NCI-H1092 (cell line): ENCODE measurements at places on chromosomes 5 and 9.
A peak's percentile ranks its signal among the peaks of the same experiment; 100 is the strongest.

DNA sequence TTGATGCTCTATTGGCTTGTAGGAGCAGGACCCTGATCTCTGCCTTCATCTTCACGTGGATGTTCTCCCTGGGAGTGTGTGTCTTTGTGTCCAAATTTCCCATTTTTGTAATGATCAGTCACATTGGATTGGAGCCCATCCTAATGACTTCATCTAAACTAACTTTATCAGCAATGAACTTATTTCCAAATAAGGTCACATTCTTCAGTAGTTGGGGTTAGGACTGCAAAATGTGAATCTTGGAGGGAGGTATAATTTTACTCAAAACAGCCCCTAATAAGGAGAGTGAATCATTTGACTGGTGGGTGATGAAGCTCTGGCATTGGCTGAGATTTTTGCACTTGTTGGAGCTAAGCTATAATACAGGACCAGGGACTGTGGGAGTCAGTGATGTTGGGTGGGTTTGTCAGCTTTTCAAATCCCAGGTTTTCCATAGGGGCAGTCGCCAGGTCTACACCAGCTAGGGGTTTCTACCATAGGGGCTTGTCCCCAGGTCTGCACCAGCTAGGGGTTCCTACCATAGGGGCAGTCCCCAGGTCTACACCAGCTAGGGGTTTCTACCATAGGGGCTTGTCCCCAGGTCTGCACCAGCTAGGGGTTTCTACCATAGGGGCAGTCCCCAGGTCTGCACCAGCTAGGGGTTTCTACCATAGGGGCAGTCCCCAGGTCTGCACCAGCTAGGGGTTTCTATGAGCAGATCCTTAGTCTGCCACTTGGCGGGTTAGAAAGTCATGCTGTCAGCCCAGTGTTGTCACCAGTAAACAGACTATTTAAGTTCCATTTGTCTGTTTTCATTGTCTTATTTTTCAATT, 382.6 kb upstream of the DAP start:
- no peak for DNase-seq

GRCh38 chr5:87116825-87117512, 150.7 kb upstream of the RASA1 start:
- DNase-seq: no peak

DNA sequence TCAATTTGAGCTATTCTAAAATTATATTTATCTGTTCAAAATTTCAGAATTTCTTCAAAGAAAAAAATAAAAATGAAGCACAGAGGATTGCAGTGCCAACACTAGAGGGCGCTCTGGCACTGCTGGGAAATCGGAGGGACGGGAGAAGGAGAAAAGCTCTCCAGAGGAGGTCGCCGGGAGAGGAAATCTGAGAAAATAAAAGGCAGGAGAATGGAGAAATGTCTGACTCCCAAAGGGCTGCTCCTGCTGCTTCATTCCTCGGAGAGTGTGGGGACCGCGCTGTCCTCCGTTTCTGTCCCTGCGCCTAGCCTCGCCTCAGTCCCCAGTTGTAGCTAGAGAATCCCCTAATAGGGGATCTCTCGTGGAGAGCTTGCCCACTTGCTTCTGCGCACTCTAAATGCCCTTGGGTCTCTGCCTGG, 40.0 kb upstream of the ARSB start:
- peak; percentile 19 for DNase-seq

DNA sequence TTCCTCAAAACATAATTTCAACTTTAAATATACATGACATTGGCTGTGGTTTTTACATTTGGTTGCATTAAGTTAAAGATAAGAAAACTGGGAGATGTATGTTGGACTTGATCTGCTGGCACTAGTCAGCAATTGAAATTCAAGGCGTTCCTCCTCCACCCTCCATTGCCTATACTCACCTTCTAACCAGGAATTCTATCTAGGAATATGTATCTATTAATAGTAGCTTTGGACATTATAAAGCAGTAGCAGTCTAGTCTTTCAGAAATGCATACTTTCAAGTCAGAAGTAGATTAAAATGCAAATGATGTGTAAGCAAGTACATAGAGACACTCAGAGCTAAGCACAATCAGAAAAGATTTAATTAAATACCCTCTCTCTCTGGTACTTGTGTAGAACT, 24.9 kb downstream of the FER start:
- DNase-seq: no peak

DNA sequence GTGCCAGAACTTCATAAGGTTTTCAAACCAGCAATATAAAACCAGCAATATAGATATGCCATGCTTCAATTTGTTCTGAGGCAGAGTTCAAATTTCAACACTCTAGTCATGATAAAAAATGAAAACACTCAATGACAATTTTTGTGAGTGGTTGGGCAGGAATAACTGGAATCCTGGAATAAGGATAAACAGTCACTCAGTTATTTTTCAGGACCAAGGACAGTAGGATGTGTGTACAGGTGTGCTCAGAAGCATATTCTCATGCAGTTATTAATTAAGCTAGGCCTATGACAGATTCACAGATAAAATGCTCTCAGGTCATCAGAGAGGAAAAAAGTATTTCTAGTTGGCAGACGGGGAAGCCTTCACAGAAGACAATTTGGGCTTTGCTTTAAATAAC, 117.3 kb upstream of the PPP2R2B start:
- no peak for DNase-seq

- no peak for DNase-seq
Measured at GRCh38 chr5:80784451-80784850, 129.7 kb upstream of the DHFR start.

DNA sequence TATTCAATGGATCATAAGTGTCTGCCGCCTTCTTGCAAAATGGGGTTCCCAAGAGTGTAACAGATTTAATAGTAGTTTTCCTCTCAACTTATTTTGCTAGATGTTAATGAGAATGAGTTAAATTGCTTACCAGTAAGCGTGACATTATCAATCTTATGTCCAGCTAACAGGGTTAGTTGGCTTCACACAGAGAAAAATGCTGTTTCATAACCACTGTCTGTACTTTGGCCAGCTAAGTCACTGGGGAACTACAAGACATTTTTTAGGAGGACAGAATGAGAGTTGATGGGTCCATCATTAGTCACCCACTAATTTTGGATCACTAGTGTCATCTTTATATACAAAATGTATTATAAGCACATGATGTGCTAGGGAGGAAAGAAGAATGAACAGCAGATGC, 1.4 kb downstream of the CDC37L1 start:
- DNase-seq: no peak

DNA sequence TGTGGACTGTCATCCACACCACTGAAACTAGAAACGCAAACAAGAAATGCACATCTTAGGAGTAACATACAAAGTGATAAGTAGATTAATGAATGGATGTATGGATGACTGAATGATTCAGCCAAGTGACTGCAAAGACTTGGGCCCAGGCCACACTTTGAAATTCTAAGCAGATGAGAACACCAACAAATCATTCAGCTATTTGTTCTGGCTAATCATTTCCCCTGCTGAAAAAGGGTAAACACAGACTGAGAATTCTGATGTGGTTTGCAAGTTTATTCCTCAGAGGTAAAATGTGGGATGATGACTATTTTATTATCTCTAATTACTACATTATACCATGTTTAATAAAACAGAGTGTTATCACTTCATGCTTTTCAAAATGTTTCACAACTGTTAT, 163.2 kb upstream of the ADAMTS16 start:
- DNase-seq: no peak

DNA sequence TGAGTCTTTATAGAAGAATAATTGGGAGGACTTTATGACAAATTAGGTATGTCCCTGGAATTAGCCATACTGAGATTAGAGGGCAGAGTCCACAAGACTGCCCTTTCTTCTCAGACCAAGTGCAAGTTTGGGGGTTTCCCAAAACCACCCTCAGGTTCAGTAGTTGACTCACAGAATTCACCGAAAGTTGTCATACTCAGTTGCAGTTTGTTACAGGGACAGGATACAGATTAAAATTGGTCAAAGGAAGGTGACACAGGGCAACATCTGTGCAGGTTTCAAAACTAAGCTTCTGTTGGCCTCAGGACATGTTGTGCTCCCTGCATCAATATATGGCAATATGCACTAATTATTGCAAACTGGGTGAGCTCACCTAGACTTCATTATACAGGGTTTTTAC, 3.8 kb downstream of the RANBP17 start:
- DNase-seq: no peak

DNA sequence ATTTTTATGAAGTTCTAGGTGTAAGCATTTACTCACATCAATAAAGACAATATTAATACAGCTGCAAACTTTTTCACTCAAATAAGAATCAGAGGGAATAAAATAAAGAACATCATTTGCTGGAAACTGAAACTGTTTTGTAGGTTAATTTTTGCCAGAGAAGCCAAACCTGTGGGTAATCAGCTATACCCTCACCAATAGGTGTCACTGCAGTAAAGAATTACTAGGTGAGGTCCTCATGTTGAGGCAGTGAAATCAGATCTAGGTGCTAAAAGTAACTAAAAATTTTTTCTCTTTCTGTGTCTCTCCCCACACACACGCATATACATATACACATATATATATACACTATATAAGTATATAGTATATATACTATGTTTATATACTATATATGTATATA, 1016.3 kb upstream of the SEMA6A start:
- DNase-seq: peak; percentile 5

DNA sequence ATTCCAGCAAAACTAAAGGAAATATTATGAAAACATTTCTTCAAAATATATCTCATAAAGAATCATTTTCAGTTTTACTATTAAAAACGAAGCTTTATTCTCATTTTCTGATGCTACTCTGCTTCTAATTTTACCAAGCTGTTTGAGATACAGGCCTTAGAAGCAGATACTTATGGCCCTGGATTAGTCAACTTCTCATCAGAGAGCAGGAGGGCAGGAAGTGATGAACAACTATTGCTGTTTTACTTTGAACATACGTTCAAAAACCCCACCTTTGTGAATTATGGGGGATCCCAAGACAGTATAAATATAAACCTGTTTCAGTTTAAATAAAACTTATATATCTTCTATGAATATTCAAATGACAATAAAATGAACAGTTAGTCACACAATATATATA, 16.0 kb downstream of the MPDZ start:
- DNase-seq: no peak

- DNase-seq: no peak
Measured at GRCh38 chr5:131386779-131387178, 122.9 kb downstream of the CDC42SE2 start.

GRCh38 chr9:104417296-104417695, 86.8 kb upstream of the OR13F1 start:
- DNase-seq: no peak

DNA sequence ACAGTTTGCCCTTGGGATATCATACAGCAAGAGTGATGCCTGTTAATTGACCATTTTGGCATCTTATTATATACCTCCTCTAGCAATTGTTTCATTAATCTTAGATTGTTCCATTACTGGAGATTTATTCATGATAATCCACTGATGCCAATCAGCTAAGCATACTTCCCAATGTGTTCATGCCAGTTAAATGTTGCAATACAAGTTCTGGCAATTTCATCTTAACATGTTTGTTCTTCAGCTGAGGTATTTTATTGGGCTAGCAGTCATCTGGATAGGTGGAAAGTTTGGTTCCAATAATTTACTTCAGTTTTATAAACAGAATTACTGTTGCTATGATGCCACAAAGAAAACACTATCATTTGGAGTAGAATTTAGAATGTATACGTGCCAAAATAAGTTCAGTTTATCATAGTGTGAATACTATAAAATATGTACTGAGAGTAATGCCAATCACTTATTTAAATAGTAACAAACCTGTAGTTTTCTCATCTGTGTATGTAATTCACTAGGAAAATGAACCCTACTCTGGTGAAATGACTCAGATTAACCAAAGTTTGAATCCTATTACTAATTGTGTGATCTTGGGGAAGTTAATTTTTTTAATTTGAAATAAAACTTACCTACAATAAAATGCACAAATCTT, 27.9 kb upstream of the IL31RA start:
- DNase-seq: no peak

DNA sequence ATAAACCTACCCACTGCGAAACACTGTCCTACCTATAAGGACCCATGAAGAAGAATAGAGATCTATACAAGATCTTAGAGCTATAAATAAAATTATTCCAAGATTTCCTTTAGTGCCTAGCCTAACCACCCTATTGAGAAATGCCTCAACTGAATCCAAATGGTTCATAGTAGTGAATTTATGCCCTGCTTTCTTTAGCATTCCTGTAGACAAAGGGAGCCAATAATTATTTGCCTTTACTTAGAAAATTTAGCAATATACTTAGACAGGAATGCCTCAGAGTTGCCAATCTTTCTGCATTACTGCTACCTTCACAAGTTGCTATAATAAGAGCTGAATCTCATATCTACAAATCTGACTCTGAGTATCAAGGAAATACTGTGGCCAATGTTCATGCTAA, 62.6 kb downstream of the PUM3 start:
- no peak for DNase-seq

DNA sequence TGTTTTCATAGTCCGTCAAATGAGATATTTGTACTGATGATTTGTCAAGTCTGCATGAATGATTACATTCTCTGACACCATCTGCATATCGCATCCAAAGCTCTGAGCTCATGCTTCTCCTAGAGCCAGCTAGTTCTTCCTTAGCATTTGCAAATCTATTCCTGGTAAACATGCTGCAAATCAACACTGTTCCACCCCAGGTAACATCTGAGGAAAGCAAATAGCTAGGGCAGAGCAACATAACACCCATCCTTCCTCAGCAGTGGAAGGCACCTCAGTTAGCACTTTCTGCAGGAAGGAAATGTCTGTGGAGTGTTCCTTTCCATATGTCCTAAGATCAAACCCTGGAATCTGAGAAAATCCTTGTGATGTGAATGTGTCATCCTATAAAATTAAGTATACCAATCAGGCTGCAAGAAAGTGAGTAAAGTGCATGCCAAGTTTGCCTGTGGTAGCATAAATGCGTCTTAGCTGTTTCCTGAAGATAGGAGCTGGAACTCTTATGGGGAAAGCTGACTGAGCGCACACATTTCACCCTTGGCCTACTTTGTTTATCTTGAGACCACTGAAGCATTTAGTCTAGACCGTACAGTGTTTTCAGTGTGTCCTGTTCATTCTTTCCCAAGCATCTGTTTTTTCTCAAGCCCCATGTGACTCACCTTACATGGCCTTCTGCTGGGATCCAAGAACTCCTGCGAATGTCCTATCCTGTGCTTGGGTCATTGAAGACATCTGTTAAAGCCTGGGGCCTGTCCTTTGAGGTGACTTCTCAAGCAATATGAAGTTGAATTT, 50.9 kb upstream of the STARD4 start:
- no peak for DNase-seq
